CD4-positive, alpha-beta T cell treated with Interleukin-6 at 100 ng/mL for 8 hours (primary cell): ENCODE measurements at places on chromosomes 16 and 17.

DNA sequence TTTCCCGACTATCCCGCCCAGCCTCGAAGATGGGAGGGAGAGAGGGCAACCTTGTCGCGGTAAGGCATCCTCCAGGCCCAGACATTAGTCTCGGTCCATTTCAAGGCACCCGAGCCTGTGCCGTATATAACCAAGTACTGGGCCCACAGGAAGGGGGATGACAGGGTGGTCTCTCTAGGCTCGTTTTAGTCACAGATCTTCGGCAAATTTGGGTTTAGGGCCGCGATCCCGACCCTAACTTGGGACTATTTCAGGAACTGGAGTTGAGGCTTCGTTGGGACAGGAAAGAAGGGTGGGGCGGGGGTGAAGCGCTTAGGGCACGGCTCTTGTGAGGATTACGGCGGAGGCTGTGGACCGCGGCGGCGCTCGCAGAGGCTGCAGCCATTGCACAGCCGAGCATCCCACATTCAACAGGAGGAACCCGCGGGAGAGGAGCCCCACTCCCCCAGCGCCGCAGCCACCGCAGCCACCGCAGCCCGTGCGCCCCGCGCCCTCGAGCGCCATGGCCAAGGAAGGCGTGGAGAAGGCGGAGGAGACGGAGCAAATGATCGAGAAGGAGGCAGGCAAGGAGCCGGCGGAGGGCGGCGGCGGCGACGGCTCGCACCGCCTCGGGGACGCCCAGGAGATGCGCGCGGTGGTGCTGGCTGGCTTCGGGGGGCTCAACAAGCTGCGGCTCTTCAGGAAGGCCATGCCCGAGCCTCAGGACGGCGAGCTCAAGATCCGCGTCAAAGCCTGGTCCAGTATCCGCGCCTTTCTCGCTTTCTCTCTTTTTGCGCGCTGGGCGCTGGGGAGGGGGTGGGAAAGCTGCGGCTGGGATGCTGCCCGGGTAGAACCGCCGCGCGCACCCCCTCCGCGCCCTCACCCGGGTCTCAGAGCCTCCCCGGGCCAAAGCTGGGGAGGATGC, at the start of gene VAT1L:
TSS of gene VAT1L (plus strand) at position 384 of the 904 bp plus-strand sequence. CDS start at position 503, 119 bp downstream.
- no peak for DNase-seq

DNA sequence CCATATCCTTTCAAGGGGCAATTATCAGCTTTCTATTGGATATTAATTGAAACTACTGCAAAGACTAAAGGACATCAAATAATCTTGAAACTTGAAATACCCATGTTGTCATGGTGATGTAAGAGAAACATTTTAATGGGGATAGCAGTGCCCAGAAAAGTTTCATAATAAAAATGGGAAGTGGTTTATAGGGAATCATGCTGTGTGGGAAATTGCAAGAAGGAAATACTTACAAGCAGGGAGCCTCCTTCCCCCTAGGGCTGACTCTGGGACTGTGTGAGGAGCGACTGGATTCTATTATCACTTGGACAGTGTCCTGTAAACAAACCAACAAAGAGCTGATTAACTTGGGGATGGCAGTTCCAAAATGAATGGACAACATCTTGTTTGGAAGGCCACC, 1393.1 kb upstream of the GOT2 start:
- no peak for DNase-seq

GRCh38 chr17:7347630-7348477, 4.1 kb upstream of the KCTD11 start:
- DNase-seq = no peak

DNA sequence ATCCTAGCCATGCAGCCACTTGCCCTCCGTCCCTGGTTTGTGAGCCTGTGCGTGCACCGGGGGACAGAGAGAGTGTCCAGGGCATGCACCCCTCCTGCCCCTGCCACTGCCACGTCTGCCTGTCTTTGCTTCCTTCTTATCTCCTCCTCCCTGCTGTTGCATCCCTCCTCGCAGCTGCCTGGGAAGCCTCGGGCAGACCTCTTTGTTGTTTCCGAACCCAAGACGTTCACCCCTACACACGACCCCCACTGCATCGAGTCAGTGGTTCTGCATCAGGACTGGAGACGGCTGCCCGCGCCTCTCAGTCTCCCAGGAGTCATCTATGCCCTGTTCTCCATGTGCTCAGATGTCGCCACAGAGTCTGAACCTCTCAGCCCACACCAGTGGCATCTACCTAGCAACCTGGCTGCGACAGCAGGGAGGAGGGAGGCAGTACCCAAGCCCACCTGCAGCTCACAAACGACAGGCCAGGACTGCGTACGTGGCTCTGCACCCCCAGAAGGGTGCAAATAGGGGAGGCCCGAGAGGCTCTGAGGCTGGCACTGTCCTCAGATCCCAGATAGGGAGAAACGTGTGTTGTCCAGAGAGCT, 5.2 kb downstream of the TIMP2 start:
- DNase-seq = no peak

DNA sequence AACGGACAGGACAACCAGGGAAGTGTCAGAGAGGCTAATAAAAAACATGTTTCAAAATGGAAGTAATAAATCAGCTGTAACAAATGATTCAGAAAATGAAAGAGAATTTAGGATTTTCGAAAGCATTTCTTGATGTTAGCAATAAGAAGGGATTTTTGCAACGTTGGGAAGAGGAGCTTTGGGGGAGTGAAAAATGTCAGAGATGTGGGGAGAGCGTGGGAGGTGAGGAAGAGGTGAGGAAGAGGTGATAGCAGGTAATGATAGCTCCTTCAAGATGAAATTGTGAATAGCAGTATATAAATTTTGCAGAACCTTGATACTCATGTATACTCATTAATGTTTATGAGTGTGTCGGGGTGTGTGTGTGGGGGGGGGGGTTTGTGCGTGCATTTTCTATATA, 76.2 kb upstream of the COX10 start:
- DNase-seq = no peak

DNA sequence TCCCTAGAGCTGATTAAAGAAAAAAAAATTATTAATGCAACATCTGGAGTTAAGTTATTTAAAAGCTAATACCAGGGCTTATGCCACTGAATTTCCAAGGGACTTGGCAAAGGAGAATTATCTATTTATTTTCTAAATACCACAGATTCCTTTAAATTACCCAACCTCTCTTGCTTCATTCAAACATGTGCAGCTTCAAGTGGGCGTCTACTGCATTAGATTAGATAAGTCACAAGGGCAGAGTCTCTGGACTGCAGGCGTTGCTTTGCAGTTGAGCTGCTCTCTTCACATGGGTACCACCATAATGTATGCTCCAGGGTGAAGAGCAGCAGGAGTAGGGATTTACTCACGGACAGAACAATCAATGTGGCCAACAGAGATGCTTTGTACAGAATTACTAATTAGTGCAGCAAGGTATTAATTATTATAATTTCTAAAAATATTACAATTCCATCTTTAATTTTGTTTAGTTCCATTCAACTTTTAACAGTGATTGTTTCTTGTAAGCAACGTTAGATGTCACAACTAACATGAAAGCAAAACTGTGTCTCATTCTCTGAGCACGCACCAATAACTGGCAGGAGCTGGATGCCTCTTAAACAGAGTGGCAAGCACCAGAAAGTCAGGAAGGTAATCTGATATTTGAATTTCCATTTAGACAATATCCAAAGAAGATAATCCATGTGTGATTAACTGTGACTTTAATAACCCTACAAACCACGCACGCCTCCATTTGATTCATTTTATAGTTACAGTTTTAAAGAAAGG, 214.2 kb downstream of the STX8 start:
- no peak for DNase-seq

DNA sequence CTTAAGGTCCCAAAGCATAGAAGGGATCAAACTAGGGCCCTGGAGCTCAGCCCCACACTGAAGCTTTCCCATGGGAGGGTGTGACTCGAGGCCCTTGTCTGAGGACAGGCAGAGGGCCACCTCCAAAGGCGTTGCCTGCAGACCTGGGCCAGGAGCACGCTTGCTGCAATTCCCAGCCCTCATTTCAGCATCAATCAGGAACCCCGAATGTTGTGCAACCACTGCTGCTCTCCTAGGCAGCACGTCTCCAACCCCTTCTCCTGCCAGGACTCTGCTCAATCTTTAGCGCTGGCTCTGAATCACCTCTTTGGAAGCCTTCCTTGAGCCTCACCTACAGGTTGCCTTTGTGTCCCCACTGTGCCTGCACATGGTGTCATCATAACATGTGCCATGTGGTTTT, 14.0 kb upstream of the ATP2C2 start:
- no peak for DNase-seq

GRCh38 chr16:30829130-30830071, 42.4 kb upstream of the ZNF629 start:
- no peak for DNase-seq

- no peak for DNase-seq
Measured at GRCh38 chr16:58449306-58449705, 50.6 kb upstream of the NDRG4 start.

DNA sequence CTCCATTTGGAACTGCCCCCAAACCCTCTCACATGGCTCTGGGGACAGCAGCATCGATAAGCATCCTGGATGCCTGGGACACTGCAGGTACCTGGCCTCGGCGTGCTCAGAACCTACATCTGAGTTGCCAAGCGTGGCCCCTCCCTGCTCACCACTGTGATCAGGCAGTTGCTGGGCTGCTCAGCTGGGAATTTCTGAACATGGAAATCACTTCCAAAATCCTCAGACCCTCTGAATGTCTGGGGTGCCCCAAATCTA, 6.3 kb downstream of the CDH5 start:
- DNase-seq = no peak

- DNase-seq = peak; percentile 89
Measured at GRCh38 chr16:53457670-53458069, 23.4 kb downstream of the RBL2 start.

- DNase-seq = no peak
Measured at GRCh38 chr17:51006601-51007000, 114.1 kb downstream of the SPAG9 start.

GRCh38 chr17:42240201-42240600, 36.0 kb downstream of the STAT5B start:
- no peak for DNase-seq

GRCh38 chr17:78032166-78032565, 73.7 kb downstream of the TNRC6C start:
- no peak for DNase-seq

DNA sequence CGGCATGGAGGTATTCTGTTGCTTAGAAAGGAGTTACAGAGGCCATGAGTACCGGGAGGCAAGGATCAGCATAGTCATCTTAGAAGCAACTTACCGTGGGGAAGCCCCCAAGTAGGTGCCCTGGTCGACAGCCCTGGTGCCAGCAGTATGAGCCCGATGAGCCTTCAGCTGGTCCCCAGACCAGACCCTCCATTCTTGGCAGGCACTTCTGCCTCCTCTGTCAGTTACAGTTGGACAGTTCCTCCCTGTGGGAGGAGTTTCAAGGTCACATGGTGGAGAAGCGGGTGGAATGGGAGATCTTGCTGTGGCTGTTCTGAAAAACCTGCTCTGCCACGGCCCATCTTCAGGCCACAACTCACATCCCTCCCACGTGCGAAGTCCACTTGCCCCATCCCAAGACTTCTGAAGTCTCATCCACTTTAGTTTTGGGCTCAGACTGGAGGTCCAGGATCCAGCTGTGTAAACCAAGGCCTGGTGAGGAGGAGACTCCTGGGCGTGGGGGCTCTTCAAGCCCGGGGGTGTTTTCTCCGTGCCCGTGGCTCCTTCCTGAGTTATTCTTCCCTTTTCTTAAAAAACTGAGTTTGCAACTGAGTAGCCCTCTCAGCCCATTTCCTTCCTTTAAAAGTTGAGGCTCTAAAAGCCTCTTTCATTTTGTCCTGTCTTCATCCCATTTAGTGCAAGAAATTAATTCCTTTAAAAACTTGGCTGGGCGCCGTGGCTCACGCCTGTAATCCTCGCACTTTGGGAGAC, 133.5 kb downstream of the SEC14L1 start:
- DNase-seq = no peak

GRCh38 chr16:24253192-24253591, 2.9 kb upstream of the CACNG3 start:
- peak; percentile 34 for DNase-seq

GRCh38 chr16:89903908-89904515, 14.7 kb upstream of the MC1R start:
- no peak for DNase-seq

GRCh38 chr16:27499659-27500055, 50.1 kb downstream of the GTF3C1 start:
- DNase-seq = no peak

- no peak for DNase-seq
Measured at GRCh38 chr16:13895516-13895915, 24.4 kb upstream of the ERCC4 start.

- peak; percentile 64 for DNase-seq
Measured at GRCh38 chr17:2336852-2337543, at the start of gene SGSM2. SGSM2 (plus strand) TSS chr17:2337501; CDS start chr17:2337689, 188 bp downstream.

DNA sequence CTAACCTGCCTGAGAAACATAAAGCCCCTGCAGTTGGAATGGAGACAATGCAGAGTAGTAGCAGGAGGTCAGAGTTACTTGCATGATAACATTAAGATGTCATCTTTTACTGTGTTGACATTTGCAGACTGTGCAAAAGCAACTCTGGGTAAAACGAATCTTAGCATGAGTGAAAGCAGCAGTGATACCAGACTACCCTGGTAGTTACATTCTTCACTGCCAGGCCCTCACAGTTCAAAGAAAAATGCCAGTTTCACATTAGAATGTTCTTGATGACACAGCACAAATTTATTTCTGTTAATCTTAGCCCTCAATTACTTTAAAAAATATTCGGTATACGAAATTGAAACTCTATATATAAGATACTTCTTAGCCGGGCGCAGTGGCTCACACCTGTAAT, 12.2 kb downstream of the MPHOSPH6 start:
- no peak for DNase-seq

GRCh38 chr16:50263060-50263909, 3.1 kb upstream of the ADCY7 start:
- no peak for DNase-seq

DNA sequence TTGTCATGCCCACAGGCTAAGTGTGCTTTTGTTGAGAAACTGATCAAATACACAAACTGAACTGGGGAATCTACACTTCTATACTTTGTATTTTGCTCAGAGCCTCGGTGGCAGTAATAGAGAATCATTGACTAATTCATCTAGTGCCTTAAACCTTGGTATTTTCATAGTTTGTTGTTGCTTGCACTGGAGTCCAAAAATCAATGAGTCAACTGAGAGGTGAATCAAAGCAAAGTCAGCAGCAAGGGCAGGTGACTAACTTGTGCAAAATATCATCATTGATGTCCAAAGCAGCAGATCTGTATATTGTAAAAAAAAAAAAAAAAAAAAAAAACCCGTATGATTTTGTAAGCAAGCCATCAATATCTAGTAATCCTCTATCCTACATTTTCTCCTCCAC, 296.4 kb downstream of the MAP2K6 start:
- no peak for DNase-seq

DNA sequence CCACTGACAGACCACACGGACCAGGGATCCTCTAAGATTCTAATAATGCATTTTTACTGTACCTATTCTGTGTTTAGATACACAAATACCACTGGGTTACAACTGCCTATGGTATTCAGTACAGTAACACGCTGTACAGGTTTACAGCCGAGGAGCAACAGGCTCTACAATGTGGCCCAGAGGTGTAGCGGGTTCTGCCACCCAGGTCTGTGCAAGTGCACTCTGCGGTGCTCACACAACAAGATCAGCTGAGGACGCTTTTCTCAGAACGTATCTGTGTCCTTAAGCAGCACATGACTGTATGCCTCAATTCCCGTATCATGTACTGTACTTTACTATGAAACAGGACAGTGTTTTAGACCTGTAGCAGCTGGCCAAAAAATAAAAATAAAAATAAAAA, 6.5 kb downstream of the ZCCHC14 start:
- no peak for DNase-seq

- DNase-seq = peak; percentile 46
Measured at GRCh38 chr17:31558748-31559583, 167.5 kb downstream of the RAB11FIP4 start.
